ENCODE measurements at places on chromosomes 2 and 18.

- DNase-seq = no peak
Observed at GRCh38 chr2:167049659-167050058, 161.4 kb downstream of the XIRP2 start.

DNA sequence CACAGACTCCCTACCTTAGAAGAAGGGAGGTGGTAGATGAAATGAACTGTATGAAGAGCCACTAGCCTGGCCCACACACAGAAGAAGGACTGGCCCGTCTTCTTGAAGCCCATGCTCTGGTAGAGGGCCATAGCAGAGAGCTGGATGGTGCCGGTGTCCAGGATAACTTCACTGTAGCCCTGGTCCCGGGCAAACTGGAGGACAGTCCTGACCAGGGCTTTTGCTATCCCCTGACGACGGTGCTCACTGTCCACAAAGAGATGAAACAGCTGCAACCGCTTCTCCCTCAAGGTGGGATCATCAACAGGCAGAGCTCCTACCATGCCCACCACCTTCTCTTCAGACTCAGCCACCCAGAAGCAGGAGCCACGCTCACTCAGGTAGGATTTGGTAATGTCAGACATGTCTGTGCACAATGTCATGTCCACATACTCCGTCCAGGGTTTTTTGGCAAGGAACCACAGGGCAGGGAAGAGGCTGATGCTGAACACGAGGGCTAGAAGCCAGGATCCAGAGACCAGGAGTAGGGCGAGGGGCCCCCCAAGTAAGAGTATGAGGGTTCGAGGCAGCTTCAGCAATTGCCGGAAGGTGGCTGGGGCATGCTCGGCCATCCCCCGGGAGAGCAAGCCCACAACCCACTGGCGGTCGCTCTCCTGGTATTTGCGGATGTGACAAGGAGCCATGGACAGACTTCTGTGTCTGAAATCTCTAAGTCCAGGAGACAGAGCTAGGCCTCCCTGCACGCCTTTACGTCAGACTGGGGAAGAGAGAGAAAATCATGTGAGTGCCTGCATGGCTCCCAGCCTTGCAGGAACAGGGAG, 1.1 kb downstream of the NAT8 start:
- DNase-seq = no peak

DNA sequence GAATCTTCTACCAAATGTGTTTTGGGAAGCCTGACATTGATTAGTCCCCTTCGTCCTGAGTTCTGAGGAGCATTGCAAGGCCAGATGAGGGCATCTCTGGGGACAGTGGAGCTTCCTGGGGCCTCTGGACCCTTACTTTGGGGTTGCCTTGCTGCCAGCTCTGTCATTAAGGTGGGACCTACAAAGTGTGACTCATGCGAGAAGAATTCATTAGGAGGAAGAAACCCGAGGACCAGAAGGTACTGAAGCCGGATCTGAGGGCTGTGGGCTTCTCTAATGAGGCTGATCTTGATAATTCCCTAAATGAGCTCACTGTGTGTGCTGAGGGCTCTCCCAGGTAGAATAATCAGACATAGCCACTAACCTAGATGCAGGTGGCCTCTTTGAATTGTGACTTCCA, 695 bp upstream of the SCYGR2 start:
- no peak for DNase-seq

DNA sequence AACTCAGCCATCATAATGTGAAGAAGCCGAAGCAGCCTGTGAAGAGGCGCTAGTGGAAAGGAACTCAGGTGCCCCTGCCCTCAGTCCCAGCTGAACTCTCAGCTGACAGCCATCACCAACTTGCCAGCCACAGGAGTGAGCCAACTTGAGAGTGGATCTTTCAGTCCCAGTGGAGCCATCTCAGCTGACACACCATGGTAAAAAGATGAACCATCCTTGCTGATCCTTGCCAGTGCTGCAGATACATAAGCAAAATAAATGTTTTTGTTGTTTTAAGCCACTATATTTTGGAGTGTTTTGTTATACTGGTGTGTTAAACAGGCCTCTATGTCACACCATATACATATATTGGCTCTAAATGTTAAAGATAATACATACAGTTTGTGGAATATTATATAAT, 195.8 kb upstream of the SPRED2 start:
- no peak for DNase-seq

DNA sequence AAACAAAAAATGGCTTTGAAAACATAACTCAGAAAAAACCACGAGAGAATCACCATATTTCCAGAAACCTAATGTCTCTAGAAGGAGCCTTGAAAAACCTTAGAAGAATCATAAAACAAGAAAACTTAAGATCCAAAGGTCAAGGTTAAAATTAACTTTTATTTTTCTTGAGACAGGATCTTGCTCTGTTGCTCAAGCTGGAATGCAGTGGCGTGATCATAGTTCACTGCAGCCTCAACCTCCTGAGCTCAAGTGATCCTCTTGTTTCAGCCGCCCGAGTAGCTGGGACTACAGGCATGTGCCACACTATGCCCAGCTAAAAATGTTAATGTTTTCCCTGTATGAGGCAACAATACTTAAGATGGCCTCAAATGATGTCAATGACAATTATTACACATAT, 254.2 kb upstream of the SESTD1 start:
- no peak for DNase-seq

- no peak for DNase-seq
Observed at GRCh38 chr2:139438478-139438877, 658.3 kb upstream of the NXPH2 start.

DNA sequence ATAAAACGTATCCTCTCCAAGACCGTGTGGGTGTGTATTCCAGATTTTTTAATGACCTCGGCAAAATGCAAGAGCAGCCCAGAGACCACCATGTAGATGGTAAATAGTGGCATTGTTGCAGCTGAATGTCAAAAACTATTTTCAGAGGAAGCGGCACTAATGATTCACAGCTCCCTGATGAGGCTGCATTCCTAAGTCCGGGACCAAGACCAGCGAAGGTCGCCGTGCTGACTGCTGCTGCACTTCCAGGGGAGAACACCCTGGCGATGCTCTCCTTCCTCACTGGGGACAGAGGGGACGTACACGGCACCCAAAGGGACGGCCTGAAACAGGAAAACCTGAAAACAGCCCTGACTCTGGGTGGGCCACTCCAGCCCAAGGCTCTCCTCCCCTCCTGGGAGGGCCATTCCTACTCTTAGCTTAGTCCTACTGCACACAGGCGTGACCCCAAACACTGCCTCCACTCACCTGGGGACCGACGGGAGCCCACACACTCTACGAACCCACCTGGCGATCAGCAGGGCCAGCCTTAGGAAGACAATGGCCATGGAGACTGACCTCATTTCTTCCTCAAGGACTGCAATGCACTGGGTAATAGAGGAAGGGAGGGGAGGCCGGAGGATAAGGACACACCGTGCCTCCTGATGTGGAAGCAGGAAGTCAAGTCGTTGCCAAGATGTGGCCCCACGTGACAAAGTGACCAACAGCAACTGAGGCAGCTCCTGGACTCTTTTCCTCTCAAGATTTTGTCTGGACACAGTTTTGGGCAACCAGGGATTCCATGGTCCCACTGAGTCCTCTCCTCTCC, 82.8 kb downstream of the ZNF516 start:
- DNase-seq = no peak

- DNase-seq = no peak
Observed at GRCh38 chr2:108589781-108590180, 55.5 kb downstream of the LIMS1 start.

GRCh38 chr2:29080886-29081743, 6.8 kb upstream of the PCARE start:
- DNase-seq = no peak

- DNase-seq = no peak
Observed at GRCh38 chr2:64400105-64400728, 53.7 kb upstream of the LGALSL start.

DNA sequence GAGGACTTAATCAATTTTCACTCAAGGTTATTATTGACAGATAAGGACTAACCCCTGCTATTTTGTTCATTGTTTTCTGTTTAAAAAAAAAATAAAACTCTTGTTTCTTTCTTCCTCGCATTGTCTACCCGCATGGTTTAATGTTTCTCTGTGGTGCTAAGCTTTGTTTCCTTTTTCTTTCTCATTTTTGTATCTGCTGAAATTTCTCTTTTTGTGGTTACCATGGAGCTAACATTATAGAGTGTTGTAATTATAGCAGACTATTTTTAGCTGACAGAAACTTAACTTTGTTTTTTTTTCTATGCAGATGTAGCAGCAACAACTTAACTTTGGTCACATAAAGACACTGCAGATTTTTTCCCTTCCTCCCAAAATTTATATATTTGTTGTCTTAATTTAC, 43.1 kb upstream of the CHN1 start:
- DNase-seq = no peak

GRCh38 chr18:38497266-38497665, 931.7 kb upstream of the CELF4 start:
- DNase-seq = no peak

Measured in effector CD4-positive, alpha-beta T cell (primary cell).